ENCODE measurements at places on chromosomes 1 and 21. TPM values are rescaled to one million over a fixed set of nuclear protein-coding genes. Genes with fewer than 3 reads are reported as not detected.

TTC39A gene
- total RNA-seq, result 95.2 TPM

USH2A gene
- total RNA-seq, result 0.02 TPM

GRCh38 chr1:76402128-76402527, 327.6 kb downstream of the ST6GALNAC3 start:
- DNase-seq, result no peak

DNA sequence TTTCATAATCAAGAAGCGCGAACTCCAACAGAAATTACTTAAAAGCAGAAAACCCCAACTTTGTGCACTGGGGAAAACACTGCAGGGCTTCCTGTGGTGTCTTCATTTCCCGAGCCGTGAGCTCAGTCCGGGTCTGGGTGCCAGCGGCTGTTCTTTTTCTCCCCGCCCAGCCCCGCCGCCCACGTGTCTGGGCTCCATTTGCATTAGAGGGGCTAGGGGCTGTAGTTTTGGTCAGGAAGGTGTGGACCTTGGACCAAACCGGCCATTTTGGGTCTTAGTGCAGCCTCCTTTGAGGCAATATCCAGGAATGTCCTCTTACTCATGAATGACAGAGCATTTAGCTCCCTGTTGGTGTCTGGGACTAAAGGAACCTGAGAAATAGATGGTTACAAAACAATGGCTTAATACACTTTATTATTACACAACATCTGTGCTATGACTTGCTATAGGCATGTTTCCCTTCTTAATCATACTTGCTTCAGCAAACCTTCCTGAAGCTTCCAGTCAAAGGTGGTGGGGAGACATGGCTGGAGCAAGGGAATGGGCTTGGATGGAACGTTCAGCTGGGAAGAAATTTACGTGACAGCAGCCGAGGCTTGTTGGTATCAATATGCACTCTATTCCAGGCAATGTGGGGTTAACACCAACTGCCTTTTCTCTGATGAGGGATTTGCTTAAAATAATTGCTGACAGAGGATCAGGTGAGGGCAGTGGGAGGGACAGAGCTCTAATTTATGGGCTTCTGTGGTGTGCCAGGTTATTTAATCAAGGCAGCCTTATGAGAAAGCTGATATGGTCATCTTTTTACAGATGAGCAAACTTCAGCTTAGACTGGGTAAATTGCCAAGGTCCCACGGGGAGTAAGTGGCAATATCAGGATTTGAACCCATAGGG, 1.1 kb downstream of the AGTRAP start:
- peak; percentile 62 for DNase-seq

GRCh38 chr21:28380241-28380640, 612.4 kb downstream of the LTN1 start:
- no peak for DNase-seq

Measured in colonic mucosa (tissue), 4 donors.